Activated CD4-positive, alpha-beta T cell treated with anti-CD3 and anti-CD28 coated beads for 36 hours (primary cell): ENCODE measurements at places on chromosomes 2 and 18. TPM values are rescaled to one million over a fixed set of nuclear protein-coding genes. Genes with fewer than 3 reads are reported as not detected.

Gene HOXD13
- total RNA-seq, result not detected

DNA sequence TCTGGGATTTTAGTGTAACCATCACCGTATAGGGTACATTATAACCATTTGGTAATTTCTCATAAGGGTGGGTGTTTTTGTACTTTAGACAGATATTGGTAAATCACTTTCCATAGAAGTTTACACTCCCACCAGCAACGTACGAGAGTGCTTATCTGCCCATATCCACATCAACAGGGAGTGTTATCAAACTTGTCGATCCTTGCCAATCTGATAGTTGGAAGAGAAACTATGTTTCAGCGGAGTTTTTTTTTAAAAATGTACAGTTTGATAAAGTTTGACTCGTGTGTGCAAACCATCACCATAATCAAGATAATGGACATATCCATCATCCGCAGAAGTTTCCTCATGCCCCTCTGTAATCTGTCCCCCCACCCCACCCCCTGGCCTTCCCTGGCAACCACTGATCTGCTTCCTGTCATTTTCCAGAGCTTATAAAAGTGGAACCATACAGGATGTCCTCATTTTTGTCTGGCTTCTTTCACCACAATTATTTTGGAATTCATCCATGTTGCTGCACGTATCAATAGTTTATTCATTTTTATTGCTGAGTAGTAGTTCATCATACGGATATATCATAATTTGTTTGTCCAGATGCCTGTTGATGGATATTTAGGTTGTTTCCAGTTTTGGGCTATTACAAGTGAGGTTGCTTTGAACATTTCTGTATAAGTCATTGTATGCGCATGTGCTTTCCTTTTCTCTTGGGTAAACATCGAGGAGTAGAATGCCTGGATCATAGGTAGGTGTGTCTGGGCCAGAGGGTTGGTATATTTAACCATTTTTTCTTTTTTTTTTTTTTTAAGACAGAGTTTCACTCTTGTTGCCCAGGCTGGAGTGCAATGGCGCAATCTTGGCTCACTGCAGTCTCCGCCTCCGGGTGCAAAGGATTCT is 18.6 kb downstream of the GLI2 start:
- no peak for DNase-seq

Gene DNAJC5G
- not detected for total RNA-seq

Gene KRTCAP3
- total RNA-seq, result 4.7 TPM

Gene MBP
- total RNA-seq, result 47.0 TPM

GRCh38 chr18:3356614-3357013 is 93.4 kb upstream of the TGIF1 start:
- no peak for DNase-seq

- DNase-seq, result peak; percentile 78
Measured at GRCh38 chr2:64865073-64865830, 123.9 kb upstream of the SLC1A4 start.

- no peak for DNase-seq
Measured at GRCh38 chr2:71689968-71690834, 236.8 kb downstream of the DYSF start.

Gene KLHL30
- not detected for total RNA-seq

- DNase-seq, result no peak
Measured at GRCh38 chr2:148582679-148583511, 61.7 kb upstream of the EPC2 start.

- no peak for DNase-seq
Measured at GRCh38 chr2:46539327-46540276, 60.2 kb downstream of the TMEM247 start.

DNA sequence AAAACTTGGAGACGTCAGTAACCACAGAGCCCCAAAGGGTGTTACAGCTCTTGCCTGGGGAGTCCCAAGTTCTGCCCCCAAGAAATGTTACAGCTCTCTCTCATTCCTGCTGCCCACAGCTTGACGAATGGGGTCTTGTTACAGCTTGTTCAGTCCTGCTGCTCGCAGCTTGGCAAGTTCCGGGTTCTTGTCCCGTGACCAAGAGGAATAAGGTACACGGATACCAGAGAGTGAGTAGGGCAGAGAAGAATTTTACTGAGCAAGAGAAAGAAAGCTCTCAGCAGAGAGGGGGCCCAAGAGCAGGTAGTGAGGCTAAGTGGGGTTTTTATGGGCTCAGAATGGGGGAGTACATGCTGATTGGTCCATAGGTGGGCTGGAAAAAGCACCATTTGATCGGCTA is 27.2 kb downstream of the SLC39A6 start:
- DNase-seq, result no peak

GRCh38 chr2:229633556-229633955 is 80.8 kb downstream of the DNER start:
- DNase-seq, result no peak

Gene SCG2
- total RNA-seq, result not detected

- no peak for DNase-seq
Measured at GRCh38 chr2:216520112-216520511, 21.5 kb downstream of the RPL37A start.

Gene ABHD1
- 0.39 TPM for total RNA-seq
